Naive thymus-derived CD4-positive, alpha-beta T cell (primary cell): ENCODE measurements at places on chromosomes 7 and 10. TPM values are rescaled to one million over a fixed set of nuclear protein-coding genes. Genes with fewer than 3 reads are reported as not detected.

- H3K4me3 ChIP-seq = no peak overlapping the region
- no peaks in the 10 kb centered on the region for H3K27me3 ChIP-seq
- H3K27ac ChIP-seq = no peak overlapping the region
- DNase-seq = no peak
- H3K36me3 ChIP-seq = no peaks in the 10 kb centered on the region
- no peaks in the 10 kb centered on the region for H3K4me1 ChIP-seq
These were observed 33.1 kb upstream of the HMX3 start for GRCh38 chr10:123102673-123103072.

DNA sequence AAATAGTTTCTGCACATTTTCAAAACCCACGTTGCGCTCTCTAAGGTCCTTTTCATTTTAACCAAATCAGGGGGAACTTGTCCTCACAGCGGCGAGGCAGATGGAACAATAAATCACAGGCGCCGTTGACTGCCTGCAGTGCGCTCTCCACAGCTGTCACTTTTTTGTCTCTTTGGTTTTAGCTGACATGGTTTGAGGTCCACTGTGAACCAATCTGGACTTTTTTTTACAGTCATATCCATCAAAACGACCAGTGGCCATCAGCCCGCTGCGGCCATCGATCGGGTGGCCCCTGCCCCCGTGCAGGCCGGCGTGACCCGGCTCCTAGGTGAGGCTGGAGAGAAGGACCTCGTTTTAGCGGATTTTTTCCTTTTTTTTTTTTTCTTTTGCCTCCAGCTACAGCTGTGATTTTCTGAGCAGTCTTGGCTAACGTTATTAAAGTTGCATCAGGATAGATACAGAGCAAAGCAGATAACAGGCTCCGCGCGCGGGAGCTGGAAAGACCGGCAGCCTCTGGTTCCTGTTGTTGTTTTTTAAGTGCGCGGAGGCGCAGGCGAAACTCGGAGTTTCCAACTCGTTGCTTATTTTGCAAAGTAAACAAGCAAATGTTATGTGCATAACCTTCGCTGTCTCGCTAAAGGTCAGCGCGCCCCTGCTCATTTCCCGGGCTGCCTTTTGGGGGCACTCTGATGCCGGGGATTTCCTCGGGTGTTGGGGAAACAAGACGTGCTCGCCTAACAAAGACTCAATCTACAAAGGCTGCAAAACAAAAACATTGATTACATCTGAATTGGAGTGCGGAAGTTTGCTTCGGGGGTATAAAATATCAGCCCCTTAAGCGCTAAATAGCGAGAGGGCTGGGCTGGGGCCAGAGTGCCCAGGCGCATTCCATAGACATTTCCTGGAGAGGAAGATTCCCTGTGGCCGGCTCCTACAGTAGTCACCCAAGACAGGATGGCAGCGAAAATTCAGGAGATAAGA, 414.8 kb upstream of the MKI67 start:
- no peaks in the 10 kb centered on the region for H3K4me1 ChIP-seq
- H3K36me3 ChIP-seq = no peaks in the 10 kb centered on the region
- DNase-seq = no peak
- no peak overlapping the region for H3K27ac ChIP-seq

DNA sequence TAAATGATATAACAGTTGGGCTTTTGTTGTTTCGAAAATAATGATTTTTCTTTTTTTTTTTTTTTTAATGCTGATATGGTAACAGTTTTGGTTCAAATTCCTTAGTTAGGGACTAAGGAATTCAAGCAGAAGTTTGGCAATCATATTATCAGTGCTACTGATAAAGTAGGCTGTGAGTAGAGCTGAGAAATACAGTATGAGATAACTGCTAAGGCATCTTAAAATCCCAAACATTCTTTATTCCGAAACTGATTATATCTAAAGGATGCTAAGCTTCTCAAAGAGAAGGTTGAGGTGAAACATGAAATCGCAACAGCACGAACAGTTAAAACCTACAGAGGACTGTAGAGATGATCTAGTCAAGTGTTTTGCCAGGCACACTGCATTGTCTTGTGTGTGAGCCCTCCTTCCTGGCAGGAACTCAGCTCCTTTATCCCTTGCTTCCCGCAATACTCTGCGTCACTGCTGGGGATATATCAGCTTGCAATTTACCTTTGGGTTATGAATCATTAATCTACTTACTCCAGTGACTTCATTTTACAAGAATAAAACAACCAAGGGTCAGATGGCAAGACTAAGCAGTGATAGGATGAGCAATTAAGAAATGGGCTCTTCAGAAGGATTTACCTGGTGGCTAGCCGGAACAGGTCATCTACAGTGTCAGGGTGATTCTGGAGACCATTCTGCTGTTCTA, 36.7 kb downstream of the IRF5 start:
- no peaks in the 10 kb centered on the region for H3K27me3 ChIP-seq
- H3K27ac ChIP-seq = no peak overlapping the region
- no peak for DNase-seq
- no peak overlapping the region for H3K4me3 ChIP-seq

ACTL6B gene
- total RNA-seq = not detected

FMC1 gene
- total RNA-seq = 5.1 TPM

DNA sequence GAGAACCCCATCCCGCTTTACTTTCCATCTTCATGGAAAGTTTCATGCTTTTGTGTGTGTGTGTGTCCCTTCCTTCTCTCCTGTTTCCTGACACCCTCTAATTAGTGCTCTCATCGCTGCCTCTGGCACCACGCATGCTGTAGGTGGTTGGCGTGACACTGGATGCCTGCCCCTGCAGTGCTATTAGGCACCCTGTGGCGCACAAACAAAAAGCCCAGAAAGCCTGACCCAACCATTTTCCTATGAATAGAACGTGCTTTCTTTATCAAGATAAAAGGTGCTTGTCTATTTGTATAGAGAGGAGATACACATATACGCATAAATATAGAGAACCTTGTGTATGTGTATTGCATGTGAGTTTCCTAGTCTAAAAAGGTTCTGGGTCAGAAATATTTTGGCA, 120.8 kb upstream of the CDCA7L start:
- DNase-seq = no peak
- no peaks in the 10 kb centered on the region for H3K36me3 ChIP-seq
- H3K4me1 ChIP-seq = no peaks in the 10 kb centered on the region

DNA sequence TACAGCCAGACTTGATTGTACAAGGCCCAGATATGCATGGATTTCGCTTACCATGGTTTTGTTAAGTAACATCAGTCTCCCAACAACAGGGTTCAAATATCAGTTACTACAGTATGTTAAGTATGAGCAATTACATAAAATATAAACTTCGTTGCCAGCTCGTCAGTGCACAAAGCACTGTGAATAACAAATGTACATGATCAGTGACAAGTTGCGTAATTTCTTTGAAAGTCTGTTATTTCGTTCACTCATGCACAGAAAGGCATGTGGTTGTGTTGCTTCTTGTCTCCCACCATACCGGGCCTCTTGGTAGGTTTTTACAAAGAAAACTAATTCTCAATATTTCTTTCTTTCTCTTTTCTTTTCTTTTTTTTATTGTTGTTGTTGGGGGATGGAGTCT, 12.5 kb upstream of the ZNF487 start:
- peaks cover 26% of the 10 kb centered on the region for H3K4me1 ChIP-seq
- H3K36me3 ChIP-seq = no peaks in the 10 kb centered on the region
- no peaks in the 10 kb centered on the region for H3K27me3 ChIP-seq
- no peak overlapping the region for H3K4me3 ChIP-seq
- DNase-seq = no peak
- H3K27ac ChIP-seq = no peak overlapping the region

GRCh38 chr7:154427533-154427932, 375.3 kb downstream of the DPP6 start:
- H3K27ac ChIP-seq = no peak overlapping the region
- no peak overlapping the region for H3K4me3 ChIP-seq
- no peaks in the 10 kb centered on the region for H3K4me1 ChIP-seq
- no peaks in the 10 kb centered on the region for H3K36me3 ChIP-seq
- no peaks in the 10 kb centered on the region for H3K27me3 ChIP-seq
- no peak for DNase-seq

DNA sequence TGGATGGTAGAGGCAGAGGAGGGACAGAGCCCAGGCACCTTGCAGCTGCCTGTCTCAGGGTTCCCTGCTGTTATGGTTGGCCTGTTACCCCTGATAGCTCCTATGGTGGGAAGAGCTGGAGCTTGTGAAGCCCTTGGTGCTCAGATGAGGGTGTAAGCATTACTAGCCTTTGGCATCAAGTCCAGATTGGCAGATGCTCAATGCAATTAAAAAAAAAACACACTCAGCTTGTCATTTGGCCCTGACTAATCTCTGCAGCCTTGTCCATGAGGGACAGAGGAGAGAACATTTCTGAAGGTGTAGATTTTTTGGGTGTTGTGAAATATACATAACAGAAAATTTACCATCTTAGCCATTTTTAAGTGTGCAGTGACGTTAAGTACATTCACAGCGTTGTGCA, 86.3 kb downstream of the PLPP4 start:
- no peak for DNase-seq
- H3K27me3 ChIP-seq = no peaks in the 10 kb centered on the region
- H3K4me1 ChIP-seq = no peaks in the 10 kb centered on the region
- H3K36me3 ChIP-seq = no peaks in the 10 kb centered on the region
- H3K27ac ChIP-seq = no peak overlapping the region
- H3K4me3 ChIP-seq = no peak overlapping the region

DDIT4 gene
- 327 and 335 TPM in 2 replicates for total RNA-seq

GRCh38 chr10:113618338-113618737, 45.5 kb downstream of the NRAP start:
- DNase-seq = no peak
- no peaks in the 10 kb centered on the region for H3K36me3 ChIP-seq
- H3K27ac ChIP-seq = no peak overlapping the region

GRCh38 chr10:43350156-43350555, 21.3 kb upstream of the FXYD4 start:
- no peaks in the 10 kb centered on the region for H3K27me3 ChIP-seq
- peaks cover 9% of the 10 kb centered on the region for H3K4me1 ChIP-seq
- no peak overlapping the region for H3K4me3 ChIP-seq

GRCh38 chr7:85052894-85053293, 134.0 kb downstream of the SEMA3D start:
- H3K27me3 ChIP-seq = no peaks in the 10 kb centered on the region
- no peaks in the 10 kb centered on the region for H3K36me3 ChIP-seq
- H3K27ac ChIP-seq = no peak overlapping the region
- H3K4me3 ChIP-seq = no peak overlapping the region
- no peaks in the 10 kb centered on the region for H3K4me1 ChIP-seq

DNA sequence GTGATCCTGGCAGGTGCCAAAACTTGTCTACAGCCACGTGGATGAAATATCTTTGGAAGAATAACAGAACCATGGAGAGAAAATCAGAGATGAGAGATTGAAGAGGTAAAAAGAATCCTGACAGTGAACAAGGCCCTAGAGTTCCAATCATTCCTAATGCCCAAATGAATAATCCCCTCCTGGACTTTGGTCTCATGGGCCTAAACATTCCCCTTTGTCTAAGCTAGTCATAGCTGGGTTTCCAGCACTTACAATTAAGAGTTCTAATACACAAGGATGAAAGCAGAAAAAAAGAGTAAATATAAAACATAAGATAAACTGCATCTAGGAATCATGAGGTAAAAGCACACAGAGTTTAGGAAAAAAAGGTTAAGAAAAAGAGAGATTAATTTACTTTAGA, 40.2 kb downstream of the ARHGAP12 start:
- H3K36me3 ChIP-seq = no peaks in the 10 kb centered on the region
- no peaks in the 10 kb centered on the region for H3K27me3 ChIP-seq
- no peak overlapping the region for H3K27ac ChIP-seq
- no peak overlapping the region for H3K4me3 ChIP-seq
- H3K4me1 ChIP-seq = no peaks in the 10 kb centered on the region

GRCh38 chr10:112336556-112337201, 37.2 kb upstream of the ACSL5 start:
- H3K27ac ChIP-seq = no peak overlapping the region
- H3K4me3 ChIP-seq = no peak overlapping the region
- DNase-seq = no peak
- H3K36me3 ChIP-seq = no peaks in the 10 kb centered on the region
- no peaks in the 10 kb centered on the region for H3K27me3 ChIP-seq

GRCh38 chr10:12474727-12475412, 125.5 kb downstream of the CAMK1D start:
- H3K27me3 ChIP-seq = no peaks in the 10 kb centered on the region
- no peaks in the 10 kb centered on the region for H3K36me3 ChIP-seq
- no peak for DNase-seq
- no peak overlapping the region for H3K4me3 ChIP-seq
- H3K27ac ChIP-seq = no peak overlapping the region

- no peaks in the 10 kb centered on the region for H3K36me3 ChIP-seq
- H3K27ac ChIP-seq = no peak overlapping the region
- no peak for DNase-seq
These were observed 18.3 kb upstream of the GRIFIN start for GRCh38 chr7:2494191-2495130.

DNA sequence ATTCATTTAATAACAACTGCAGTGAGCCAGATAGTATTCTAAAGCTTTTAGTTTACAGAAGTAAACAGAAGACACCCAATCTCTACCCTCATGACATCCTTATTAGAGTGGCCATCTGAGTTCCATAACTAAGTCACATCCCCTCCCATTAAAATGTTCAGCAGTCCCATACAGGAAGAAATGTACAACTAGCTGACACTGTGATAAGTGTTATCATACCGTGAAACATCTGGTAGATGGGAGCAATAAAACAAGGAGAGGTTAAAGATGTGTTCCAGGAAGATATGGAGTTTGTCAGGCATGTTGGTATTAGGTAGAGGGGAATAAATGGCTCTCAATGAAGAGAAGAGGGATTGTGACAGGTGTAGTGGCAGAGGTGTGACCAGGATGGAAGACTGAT, 60.5 kb upstream of the CAV2 start:
- H3K27me3 ChIP-seq = no peaks in the 10 kb centered on the region
- no peak overlapping the region for H3K4me3 ChIP-seq
- H3K4me1 ChIP-seq = no peaks in the 10 kb centered on the region

GRCh38 chr10:124220547-124220946, 127.1 kb upstream of the CHST15 start:
- H3K36me3 ChIP-seq = no peaks in the 10 kb centered on the region
- no peak overlapping the region for H3K4me3 ChIP-seq
- H3K4me1 ChIP-seq = no peaks in the 10 kb centered on the region
- H3K27me3 ChIP-seq = no peaks in the 10 kb centered on the region
- no peak overlapping the region for H3K27ac ChIP-seq
- no peak for DNase-seq

CCDC146 gene
- total RNA-seq = 13.0 TPM

DNA sequence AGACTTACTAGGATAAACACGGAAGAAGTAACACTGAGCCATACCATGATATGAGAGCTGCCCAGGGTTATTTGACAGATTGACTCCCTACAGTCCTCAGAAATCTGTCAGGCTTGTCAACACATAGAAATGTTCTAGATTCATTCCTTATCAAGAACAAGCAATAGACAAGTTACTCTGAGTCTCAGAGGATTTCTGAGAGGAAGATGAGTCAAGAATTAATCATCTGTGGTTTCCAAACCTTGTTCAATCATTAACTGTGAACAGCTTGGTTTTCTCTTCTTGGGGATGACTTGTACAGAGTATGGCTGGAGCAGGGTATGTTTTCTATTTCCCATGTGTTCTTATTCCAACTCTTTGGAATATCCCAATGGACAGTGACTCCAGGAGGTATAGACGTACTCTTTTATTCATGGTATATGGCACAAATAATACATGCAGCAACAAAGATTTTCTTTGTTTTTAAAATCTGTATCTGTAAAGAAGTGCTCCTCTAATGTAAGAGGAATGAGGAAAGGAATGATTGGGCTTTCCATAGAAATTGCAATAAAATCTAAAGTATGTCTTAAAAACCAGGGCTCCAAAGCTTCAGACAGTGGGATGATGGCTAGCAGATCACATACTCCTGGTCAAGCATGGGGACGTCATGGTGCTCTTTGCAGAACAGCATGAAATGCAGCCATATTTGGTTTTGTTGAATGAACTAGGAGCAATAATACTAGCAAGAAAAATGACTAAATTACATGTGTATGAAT, 11.9 kb upstream of the SFR1 start:
- no peaks in the 10 kb centered on the region for H3K27me3 ChIP-seq
- H3K4me1 ChIP-seq = no peaks in the 10 kb centered on the region
- DNase-seq = no peak
- H3K36me3 ChIP-seq = no peaks in the 10 kb centered on the region
